ENCODE measurements at places on chromosomes 2 and 18.

GRCh38 chr2:191222507-191222906 is 22.7 kb upstream of the MYO1B start:
- no peak for DNase-seq

DNA sequence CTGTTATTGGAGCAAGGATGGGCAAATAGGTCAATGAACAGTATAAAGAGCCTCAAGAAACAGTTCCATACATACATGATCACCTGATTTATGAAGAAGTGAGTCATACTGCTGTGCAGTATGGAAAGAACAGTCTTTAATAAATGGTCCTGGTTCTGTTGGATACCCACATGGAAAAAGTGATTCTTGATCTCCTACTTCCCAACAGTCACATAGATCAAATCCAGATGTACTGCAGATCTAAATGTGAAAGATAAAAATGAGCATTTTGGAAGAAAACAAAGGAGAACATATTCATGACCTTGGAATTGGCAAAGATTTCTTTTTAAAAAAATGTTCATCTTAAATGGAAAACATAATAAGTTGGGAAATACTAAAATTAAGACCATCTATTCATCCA is 75.8 kb downstream of the CCDC148 start:
- DNase-seq, result no peak

GRCh38 chr18:61702007-61702406 is 190.8 kb downstream of the RNF152 start:
- no peak for DNase-seq

- no peak for DNase-seq
Observed at GRCh38 chr2:185472574-185472973, 266.0 kb upstream of the FSIP2 start.

DNA sequence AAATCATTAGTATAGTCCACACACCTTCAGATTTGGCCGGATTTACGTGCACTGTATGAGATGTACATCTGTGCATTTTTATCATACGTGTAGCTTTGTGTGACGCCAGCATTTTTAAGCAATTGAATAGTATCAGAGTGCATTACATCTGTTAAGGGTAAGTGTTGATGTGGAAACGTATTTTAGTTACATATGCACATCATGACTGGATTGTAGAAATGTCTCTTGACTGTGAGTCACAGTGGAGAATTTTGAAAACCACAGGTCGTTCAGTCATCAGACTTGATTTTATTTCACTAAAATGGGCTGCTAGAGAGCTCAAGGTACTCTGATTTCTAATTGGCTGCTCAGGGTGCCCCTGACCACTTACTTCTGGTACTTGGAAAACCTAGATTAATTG is 5.4 kb upstream of the GPBAR1 start:
- no peak for DNase-seq

- peak; percentile 22 for DNase-seq
Observed at GRCh38 chr2:147182260-147182659, 662.6 kb upstream of the ACVR2A start.

- DNase-seq, result no peak
Observed at GRCh38 chr2:239255628-239256349, 145.0 kb downstream of the HDAC4 start.

DNA sequence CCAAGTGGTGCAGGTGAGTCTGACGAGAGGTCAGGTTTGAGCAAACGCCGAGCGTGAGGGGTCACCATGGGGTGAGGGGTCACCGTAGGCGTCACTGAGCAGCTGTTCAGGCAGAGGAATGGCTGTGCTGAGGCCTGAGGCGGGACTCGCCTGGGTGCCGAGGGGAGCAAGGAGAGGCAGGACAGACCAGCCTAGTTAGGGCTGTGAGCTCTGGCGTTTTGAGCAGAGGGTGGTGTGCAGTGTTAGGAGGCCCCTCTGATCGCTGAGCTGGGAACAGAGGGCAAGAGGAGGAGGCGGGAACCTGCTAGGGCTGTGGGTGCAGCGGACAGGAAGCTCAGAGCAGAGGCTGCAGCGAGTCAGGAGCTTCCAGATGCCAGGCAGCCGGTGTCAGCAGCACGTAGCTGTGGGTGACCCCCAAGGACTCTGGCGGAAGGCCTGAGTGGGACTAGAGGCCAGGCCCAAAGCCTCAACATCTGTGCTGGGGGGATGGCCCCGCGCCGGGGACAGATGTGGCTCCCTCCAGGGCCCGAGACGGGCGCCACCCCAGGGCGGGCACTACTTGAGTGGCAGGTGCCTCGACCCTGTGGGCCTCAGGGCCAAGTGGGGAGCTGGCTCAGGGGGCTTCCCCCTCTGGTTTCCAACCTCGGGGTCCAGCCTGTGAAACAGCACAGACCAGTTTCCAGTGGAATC is 55.7 kb downstream of the KCNG2 start:
- no peak for DNase-seq

DNA sequence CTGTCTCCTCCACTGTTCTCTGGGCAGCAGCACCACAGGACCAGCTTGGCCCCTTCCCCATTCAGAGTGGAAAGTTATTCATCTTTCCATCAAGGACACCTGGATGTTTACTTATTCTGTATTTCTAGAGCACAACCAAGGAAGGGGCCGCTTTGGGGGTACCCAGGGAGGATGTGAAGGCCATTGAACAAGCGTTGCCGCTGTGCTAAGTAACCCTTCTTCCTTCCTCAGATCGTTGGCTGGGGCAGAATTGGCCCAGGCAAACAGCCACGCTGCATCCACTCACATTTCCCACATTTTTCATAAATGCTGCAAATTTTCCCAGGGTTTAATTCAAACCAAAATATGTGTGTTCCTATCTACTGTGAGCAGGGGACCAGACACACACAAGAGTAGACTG is 76.2 kb upstream of the NPAS2 start:
- DNase-seq, result no peak

DNA sequence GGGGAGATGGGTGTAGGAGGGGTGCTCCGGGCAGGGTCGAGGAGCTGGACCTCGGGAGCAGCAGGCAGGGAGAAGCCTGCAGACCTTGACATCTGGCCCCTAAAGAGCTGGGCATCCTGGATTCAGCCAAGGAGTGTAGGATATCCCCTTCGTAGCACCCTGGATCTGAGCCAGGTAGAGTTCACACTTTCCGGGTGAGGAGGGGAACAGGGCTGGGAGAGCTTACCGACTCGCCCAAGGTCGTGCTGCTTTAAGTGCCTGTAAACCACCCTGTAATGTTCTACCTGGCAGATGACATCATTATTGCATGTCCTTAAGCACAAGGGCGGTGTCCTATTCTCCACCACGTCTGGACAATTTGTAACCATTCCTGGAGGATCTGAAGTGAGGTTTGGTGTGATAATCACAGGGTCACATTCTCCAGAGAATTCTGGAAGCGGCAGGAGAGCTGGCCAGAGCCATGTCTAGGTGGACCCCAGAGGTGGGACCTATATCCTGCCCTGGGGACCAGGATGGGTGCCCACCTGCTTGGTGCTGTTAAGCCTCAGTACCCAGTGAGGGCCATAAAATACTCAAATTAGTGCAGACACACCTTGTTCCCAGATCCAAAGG is 14.6 kb downstream of the ITM2C start:
- no peak for DNase-seq

DNA sequence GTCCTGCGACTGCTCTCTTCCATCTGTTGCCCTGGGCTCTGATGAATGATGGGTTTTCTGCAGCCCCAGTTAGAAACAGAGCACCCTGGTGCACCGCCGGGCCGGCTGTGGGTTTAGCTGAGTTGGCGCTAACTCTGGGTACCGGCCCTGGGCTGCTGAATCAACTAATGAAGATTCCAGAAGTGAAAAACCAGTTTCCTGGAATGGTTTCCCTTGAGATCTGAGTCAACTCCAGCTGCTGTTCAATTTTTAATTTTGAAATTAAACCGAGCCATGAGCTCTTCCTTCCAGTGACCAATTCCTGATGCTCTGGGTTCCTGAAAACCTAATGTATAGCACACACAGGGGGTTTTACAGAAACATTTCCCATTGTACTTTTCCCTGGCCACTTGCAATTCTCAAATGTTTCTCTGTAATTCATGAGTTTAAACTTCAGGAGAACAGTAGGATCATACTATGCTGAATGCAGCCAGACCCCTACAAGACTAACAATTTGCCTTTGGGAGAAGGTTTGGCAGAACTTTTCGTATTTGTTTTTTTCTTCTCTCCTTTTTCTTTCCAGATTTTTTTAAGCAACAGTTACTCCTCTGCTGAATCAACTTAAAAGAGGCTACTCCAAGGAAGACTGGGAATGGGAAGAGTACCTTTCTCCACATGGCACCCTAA is 5.5 kb downstream of the COL6A3 start:
- DNase-seq, result no peak

GRCh38 chr18:79988451-79989194 is at the start of gene TXNL4A:
TSS of gene TXNL4A (minus strand) at chr18:79988563. CDS start at chr18:79988392, 171 bp downstream.
- peak; percentile 87 for DNase-seq

- peak; percentile 54 for DNase-seq
Observed at GRCh38 chr2:234496055-234496834, 636 bp downstream of the ARL4C start.

DNA sequence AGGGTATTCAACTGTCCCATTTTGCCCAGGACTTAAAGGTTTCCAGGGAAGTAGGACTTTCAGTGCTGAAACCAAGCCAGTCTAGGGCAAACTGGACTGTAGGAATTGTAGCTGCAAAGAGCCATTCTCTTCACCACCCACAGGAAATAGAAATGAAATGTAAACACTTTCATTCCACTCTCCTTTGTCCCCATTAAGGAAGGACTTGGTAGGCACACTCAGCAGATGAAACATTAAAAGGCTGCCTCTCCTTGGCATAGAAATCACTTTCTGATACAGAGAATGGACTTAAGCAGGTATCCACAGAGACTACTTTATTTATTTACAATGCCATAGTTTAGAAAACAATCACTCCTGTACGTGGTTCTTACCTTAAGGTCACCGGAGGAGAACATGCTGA is 102.9 kb upstream of the CCDC195 start:
- no peak for DNase-seq

DNA sequence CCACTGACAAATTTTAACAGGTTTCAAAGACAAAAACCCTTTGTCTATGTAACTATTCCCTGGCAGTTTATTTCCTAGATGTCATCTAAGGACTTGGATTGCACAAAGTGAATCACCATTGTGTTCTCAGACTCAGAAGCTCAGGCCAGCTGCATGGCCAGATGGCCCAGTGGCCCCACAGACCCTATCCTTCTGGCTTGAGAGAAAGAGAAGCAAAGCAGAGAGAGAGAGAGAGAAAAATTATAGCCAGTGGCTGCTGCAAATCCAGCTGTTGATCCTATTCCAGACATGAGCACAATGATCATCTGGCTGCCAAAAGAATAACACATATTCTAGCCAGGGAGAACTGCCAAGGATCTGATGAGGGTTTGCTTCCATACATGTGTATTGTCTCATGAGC is 25.8 kb downstream of the CTLA4 start:
- DNase-seq, result no peak

GRCh38 chr2:8657423-8658062 is 24.3 kb upstream of the ID2 start:
- DNase-seq, result peak; percentile 49

DNA sequence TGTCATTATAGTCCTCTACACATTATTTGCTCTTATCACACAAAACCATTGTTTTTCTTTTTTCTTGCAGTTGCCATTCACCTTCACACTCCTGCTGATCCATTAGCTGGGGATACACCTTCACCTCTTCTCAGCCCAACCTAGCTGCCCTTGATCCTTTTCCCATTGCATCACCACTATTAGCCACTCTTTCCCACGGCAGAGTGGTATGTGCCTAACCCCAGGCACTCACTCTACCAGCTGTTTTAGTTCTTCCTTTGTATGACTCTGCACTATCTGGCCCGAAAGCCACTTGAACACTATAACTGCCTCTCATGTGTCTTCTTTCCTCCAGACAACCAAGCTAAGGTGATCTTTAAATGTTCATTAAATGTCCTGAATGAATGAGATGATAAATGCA is 145.4 kb upstream of the PIK3C3 start:
- DNase-seq, result no peak

- no peak for DNase-seq
Observed at GRCh38 chr2:39990335-39990900, 211.4 kb upstream of the THUMPD2 start.

GRCh38 chr2:43212216-43212835 is 14.1 kb downstream of the ZFP36L2 start:
- no peak for DNase-seq

GRCh38 chr18:61869636-61870035 is 23.2 kb downstream of the RNF152 start:
- DNase-seq, result no peak

DNA sequence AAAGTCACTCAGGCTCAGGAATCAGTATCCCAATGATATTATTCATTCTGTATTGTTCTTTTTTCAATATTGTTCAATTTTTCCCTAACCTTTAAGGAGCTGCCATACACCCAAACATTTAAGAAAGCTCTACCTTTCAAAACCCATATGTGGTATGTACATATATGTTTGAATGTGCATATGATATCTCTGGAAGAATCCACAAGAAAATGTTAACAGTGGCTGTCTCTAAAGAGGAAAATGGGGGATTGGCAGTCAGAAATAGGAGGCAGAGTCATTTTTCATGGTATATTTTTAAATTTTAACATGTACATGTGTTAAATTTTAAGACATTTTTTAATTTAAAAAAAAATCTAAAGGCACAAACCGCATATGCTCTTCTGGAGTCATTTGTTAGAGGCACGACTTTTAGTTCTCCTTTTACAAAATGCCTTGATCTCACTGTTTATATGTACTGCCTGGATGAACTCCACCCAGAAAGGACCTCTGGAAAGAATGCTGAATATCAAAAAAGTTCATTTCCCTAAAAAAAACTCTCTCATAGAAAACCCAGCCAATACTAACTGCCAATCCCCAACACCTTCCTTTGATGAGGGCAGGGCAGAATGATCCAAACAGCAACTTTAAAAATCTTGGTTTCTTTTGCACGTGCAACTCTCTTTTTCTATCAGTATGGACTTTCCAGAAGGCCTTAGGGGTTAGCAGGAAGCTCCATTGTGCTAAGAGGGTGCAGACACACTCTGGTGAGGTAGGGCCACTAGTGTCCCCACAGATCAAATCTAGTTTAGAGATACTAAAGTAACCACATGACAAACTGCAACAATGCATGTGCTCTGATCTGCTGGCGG is 23.6 kb downstream of the KCTD1 start:
- no peak for DNase-seq

- DNase-seq, result no peak
Observed at GRCh38 chr2:219453671-219454590, 19.3 kb downstream of the SPEG start.

All from stimulated activated naive CD8-positive, alpha-beta T cell treated with anti-CD3 and anti-CD28 coated beads, Interleukin-15, Interleukin-2, amounts not matched to agents 100 U/mL and 50 U/mL, for 24 hours (primary cell).